Cerebellar cortex (tissue), 1 donor: ENCODE measurements at places on chromosomes 11 and 22.

DNA sequence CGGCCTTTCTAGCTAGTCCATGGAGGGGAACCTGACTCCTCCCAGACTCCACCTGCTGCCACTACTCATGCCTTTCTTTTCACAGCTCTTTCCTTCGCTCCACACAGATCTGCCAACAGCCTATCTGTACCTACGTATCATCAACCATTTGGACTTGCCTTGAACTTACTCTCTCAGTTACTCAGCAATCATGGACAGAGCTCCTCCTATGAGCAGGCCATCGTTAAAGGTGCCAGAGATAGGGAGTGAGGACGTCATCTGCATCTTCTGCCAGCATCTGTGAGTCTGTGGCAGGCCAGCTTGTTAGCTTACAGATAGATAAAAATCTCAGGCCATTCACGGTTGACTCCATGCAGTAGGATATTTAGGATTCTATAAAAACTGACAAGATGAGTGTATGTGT lies 162.9 kb upstream of the ZBED5 start:
- no peak for DNase-seq

DNA sequence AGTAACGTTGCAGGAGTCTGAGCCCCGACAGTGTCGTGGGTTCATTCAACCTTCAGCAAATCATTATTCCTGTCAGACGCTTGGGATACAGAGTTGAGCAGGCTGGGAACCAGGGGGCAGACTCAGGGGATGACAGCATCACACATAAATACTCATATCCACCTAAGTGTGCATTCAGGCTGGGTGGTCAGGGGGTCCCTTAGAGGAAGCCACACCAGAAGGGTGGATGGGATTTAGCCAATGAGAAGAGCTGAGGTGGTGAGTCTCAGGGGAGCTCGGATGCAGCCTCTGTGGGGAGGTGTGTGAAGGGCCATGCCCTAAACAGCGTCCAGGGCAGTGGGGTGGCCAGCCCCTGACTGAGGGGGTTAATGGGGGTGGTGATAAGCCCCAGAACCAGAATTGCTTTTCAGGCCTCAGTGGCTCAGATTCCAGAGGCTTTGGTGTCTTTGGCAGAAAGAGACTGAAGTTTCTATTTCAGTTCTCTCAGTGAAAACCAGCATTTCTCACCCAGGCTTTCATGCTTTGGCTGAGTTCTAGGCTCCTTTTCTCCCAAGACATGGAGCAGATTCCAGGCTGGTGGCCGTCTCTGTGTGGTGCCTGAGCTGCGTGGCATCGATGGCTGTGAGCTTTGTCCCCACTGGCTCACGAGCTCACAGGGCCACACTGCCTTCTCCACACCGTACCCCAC lies 83.9 kb upstream of the CLDN5 start:
- peak; percentile 3 for DNase-seq

DNA sequence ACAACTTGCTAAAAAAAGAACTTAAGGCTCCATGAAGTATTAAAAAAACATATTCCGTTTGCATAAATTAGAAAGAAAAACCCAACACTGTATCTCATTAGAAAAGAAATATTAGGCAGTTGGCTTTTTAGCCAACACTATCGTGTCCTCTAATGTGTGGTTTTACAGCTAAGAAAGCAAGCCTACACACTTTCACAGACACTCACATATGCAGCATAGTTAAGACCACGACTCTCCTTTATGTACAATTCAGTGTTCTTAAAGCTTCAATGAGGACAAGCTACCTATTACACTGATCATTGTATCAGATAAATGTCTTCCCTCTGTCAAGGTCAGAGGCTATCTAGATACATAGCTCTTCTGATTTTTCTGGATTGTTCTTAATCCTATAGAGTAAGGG lies 80.1 kb downstream of the PICALM start:
- DNase-seq = no peak

DNA sequence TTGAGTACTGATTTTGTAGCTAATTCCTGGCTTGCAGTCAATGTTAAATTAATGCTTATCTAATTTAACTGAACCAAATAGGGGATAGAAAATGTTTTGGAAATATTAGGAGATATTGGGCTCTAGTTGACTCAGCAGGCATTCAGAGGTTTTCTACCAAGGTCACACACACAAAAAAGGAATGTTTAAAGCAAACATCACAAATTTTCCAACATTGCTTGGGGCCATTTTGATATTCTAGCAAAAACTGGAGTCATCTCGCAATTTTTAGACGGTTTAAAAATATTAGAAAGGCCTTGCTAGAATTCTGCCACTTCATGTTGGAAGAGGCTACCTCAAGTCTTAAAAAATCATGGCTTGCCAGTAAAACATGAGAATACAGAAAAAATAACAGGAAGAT lies 2082.1 kb upstream of the RAG2 start:
- DNase-seq = no peak

- DNase-seq = no peak
These were observed 12.8 kb downstream of the TBC1D22A start for GRCh38 chr22:46774980-46775849.

- no peak for DNase-seq
These were observed 29.8 kb downstream of the PIK3IP1 start for GRCh38 chr22:31262312-31263133.

DNA sequence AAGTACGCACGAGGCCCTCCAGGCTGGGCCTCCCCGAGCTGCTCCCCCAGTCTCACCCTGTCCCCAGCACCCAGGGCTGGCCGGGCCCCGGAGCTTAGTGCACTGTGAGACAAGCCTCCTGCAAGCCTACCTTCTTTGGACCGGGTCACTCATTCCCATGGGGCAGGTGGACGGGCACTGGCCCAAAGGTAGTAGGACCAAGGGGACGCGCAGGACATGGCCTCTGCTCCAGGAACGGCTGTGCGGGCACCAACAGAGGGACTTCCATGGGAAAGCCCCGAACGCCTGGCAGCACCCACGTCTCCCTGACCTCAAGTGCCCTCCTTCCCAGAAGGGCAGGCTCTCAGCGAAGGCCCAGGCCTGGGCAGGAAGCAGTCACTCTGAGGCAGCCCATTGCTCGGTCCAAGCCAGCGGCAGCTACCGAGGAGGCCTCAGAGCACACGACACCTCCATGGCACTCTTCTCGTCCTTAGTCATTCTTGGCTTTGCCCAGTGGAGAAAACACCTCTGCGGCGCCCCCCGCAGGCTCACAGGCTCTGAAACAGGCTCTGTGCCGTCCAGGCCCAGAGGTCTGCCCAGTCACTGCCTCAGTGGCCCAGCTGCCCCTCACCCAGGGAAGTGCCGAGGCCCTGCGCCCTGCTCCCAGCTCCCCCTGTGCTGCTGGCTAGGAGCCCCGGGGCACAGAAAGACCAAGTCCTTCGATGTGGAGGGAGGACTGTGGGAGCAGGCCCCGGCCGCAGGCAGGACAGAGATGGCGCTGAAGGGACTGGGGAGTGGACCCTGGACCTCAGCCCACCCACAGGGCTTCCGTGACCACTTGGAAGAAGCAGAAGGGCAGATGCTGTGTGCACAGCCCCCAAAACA lies 3.8 kb downstream of the MOB2 start:
- DNase-seq = no peak

DNA sequence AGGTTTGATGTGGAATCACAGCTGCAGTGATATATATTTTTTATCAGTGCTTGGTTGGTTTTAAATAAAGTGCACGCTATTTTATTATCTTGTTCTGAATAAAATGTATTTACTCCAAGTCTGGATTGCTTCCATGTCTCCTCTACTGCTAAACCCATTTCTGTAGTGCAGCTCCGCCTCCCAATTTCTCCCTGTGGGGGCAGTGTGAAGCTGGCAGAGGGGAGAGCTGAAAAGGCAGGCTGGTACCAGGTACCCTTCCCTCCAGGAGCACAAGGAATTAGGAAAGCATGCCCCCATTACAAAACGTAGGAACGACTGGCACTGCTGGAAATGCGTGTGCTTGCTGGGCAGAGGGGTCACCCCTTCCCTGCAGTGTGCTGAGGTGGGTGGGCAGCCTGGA lies 934 bp upstream of the TMEM132A start:
- peak; percentile 37 for DNase-seq
